ENCODE measurements at places on chromosomes 4 and X.

DNA sequence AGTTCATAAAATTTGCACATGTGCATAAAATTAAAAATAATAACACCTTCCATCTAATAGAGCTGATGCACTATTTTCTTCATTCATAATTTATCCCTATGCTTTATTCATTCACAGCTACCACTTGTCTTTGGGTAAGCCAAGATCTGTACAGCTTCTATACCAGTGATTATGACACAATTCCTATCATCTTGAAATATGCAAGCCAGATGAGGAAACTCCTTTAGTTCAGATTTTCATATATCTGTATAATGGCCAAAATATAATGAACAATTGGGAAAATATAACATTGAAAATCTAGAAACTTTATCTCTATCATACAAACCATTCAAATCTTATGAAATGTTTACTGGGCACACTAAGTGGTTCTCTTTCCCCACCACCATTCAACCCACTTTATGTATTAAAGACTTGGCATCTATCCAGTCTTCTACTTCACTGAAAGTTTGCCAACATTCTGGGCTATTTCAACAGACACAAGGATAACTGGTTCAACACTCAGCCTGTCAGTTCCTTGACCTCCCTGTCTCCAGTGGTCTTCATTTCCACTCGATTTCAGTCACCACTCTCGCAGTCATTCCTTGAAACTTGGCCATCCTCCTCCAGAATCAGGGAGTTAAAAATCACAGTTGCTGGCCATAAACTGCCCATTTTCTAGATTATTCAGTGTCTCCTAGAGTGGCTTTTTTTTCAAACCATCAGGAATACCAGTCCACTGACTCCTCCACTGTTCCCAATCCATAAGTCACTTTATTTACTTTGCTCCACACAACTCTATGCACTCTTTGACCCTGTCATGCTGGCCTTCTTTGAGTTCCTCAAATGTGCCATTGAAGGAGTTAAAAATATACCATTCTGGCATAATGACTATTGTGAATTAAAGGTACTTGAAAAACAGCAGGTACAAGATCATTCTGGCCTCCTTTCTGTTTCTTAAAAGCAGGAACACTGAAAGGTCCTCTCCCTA, 85.5 kb downstream of the CAMK2D start:
- DNase-seq = peak; percentile 25

DNA sequence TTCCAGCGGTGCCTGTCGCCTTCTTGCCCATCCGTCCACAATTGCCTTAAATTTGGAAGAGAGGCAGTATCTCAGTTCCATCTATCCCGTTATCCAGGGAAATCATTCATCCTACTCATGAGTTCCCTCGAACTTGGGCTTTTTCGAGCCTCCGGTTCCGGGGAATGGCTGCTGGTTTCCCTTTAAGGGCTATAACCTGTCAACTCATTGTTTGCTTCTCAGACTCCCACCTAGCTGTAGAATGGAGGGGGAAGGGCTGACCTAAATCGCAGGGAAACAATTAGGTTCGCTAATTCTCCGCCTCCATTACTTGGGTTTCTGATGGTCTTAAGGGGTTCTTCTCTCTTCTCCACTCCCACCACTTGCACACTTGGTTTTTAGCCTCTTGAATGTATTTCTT, 1.2 kb downstream of the UCHL1 start:
- no peak for DNase-seq

DNA sequence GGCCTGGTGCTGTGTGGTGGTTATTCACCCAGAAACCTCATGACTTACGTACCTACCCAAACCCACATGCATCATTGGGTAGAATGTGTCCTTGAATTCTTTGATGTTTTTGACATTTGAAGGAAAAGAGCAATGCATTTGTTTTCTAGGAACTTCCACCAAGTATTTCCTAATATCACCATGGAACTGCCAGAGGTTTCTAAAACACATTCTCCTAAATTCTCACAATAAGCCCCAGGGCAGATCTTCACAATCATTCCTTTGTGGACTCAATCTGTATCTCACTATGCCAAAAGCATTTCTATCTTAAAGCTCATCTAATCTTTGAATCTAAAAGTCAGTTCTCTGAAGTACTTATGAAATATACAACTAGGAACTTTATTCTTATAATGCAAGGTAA, 8.3 kb upstream of the ODAM start:
- no peak for DNase-seq

- DNase-seq = no peak
Observed at GRCh38 chrX:118596390-118596789, 100.8 kb downstream of the DOCK11 start.

GRCh38 chrX:149937871-149938426, 342 bp downstream of the EOLA2 start:
- no peak for DNase-seq

GRCh38 chr4:177945268-177945667, 503.0 kb upstream of the AGA start:
- DNase-seq = no peak

DNA sequence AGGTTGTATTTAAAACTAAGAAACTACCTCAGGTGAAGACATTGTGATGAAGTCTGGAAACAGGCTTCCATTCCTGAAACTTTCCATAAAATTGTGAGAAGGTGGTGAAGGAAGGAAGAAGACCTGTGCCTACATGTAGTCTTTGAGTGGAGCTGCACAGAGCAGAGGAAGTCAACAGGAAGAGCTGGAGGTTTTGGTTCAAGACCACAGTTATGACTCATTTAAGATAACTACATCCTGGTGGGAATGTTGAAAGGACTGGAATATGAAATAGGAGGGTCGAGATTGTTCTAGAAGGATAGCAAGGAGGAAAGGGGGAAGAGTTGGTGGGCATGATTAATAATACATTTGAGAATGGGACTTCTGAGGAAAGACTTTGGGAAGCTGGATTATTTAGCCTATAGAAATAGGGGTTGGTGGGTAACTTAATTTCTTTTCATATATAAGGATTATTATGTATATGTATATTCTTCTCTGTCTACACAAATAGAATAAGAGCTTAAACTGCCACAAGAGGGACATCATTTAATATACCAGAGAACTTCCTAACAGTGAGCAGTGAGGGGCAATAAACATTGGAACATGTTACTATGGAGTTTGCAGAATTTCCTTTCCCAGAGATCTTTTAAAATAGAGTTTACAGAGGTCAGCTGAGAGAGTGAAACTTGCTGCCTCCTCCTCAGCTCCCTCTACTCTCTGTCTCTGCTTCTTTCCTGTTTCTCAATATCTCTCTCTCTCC, 23.5 kb downstream of the AWAT2 start:
- DNase-seq = no peak

- no peak for DNase-seq
Observed at GRCh38 chr4:68927165-68927564, 24.4 kb downstream of the UGT2A3 start.

- peak; percentile 92 for DNase-seq
Observed at GRCh38 chr4:138199568-138200235, 42.4 kb downstream of the SLC7A11 start.

- no peak for DNase-seq
Observed at GRCh38 chrX:68658530-68658929, 11.1 kb downstream of the STARD8 start.

- DNase-seq = no peak
Observed at GRCh38 chr4:182874797-182875345, 42.3 kb downstream of the DCTD start.

DNA sequence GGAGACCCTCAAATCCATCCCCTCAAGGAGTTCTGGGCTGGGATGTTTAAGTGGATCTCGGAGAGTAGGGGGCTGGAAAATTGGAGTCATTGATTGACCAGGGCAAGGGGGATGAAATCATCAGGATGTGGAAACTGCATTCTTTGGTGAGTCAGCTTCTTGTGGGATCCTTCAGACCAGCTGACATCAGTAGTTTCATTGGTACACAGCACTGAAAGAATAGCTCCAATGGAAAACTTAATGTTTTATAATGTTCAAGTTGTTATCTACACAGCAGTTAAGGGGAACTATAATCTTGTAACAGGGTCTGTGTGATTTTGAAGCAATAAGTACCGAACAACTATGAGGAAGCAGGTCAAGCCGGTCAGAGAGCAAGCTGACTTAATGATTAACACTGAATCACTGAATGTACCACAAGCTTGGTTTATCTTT, 506.1 kb downstream of the RPA4 start:
- peak; percentile 68 for DNase-seq

DNA sequence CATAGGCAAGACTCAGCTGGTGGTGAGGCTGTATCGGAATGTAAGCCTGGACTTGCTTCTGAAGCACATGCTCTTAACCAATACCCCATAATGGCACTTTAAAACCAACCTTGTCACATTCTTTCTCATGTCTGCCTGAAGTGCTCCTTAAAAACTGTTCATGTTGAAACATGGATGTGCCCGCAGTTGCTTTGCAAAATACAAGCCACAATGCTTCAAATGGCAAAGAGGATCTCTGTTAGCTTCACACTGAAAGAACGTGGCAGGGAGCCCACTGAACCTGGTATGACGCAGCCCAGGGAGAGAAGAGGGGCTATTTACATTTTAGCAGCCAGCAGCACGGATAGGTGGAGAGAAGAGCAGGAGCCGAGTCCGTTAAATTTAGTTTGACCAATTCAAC, 29.3 kb downstream of the SOD3 start:
- DNase-seq = no peak

DNA sequence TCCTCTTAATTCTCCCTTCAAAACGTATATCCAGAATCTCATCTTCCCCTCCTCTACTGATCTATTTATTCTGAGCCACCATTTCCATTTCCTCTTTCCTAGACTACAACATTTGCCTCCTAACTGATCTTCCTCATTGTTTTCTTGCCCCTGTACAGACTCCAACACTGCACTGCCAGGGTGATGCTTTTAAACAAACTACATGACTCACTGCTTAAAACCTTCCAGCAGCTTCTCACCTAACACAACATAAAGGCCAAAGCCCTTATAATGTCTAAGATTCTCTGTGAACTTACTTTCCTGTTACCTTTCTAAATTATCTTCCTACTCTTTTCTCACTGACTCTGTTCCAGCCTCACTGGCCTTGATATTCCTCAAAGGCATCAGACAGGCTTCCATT, 161.0 kb upstream of the HS3ST1 start:
- peak; percentile 66 for DNase-seq

DNA sequence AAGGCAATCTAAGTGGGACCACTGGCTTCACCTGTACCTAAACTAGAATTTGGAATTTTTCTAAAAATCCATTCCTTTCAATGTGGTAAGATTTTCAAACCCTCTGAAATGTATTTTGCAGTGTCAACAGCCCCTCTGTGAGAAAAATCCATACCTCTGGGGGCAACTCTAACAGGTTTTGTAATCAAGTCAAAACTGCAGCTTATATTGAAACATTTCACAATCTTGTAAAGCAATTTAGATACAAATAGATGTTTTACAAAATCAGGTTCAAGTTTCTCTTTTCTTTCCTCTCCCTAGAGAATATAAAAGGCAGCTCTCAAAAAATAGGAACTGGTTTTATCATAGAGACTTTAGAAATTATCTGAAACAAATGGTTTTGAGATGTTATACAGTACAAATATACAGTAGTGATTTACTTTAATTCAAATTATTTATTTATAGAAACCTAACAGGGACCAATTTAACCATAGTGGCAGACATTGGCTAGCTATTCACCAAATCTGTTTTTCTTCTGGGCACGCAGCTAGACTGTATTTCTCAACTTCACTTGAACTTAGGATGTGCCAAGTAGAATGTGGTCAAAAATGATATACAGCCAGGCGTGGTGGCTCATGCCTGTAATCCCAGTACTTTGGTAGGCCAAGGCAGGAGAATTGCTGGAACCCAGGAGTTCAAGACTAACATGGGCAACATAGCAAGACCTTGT, 36.3 kb upstream of the SPINK2 start:
- no peak for DNase-seq

DNA sequence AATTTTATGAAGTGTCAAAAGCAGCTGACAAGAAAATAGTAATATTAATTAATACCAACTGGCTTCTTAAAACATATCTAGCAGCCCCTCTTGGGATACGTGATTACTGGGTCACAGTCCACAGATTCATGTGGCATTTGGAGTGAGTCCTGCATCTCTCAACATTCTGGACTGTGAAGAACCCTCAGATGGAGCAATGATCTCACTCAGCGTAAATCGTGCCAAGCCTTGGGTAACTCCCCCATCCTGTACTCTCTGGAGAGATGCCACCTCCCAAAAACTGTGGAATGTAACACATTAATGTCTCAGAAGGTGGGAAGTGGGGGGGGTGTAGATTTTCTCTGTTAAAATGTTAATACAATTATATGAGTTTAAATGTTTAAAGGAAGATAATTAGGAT, 118.2 kb upstream of the IQCM start:
- no peak for DNase-seq
